Fibroblast of skin of left biceps (primary cell): ENCODE measurements at places on chromosomes 12 and 14.

DNA sequence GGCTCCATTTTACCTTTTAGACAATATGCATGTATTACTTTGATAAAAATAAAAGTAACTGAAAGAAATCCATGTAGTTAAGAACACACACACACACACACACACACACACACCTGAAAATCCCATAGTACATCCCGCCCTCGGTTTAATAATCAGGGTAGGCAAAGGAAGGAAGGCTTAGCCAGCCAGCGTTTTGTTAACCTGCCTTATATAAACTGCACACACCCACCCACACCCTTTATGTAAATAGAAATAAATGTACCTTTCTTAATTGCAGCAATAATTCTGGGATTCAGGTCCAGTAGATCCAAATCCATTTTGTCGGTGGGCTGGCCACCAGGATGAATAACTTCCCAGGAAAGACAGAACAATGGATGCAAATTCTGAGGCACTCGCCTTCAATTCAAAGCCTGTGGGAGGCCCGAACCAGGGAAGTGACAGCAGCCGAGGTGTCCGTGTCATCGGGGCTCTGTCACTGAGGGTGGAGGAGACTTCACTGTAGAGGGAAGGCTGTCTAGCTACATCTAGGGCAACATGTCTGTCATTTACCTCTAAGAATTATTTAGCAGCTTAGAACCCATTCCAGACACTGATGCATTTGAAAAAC is 4.4 kb downstream of the XRCC3 start:
- DNase-seq = no peak

DNA sequence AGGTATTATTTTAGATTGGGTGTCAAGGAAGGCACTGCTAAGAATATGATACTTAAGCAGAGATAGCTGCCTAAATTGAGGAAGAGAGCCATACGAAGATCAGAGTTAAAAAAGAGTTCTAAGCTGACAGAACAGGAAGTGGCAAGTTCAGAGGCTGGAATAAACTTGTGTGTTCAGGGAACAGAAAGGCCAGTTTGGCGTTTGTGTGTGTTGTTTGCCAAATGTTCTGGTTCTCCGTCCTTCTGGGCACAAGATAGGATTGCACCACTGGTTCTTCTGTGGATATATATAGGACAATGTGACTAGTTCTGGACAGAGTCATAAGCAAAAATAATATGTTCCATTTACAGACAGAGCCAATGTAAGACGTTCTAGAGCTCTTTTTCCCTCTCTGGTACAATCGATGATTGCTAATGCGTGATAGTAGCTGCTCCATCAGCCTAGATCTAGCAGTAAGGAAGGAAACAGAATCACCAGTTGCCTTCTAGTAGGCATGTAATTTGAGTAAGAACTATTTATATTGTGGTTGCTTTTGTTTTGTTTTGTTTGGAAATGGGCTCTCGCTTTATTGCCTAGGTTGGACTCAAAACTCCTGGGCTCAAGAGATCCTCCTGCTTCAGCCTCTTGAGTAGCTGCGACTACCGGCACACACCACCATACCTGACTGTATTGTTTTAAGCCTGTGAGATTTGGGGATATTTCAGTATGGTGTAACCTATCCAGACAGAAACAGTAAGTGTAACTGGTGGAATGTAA is 7.4 kb downstream of the BBS10 start:
- DNase-seq = no peak

DNA sequence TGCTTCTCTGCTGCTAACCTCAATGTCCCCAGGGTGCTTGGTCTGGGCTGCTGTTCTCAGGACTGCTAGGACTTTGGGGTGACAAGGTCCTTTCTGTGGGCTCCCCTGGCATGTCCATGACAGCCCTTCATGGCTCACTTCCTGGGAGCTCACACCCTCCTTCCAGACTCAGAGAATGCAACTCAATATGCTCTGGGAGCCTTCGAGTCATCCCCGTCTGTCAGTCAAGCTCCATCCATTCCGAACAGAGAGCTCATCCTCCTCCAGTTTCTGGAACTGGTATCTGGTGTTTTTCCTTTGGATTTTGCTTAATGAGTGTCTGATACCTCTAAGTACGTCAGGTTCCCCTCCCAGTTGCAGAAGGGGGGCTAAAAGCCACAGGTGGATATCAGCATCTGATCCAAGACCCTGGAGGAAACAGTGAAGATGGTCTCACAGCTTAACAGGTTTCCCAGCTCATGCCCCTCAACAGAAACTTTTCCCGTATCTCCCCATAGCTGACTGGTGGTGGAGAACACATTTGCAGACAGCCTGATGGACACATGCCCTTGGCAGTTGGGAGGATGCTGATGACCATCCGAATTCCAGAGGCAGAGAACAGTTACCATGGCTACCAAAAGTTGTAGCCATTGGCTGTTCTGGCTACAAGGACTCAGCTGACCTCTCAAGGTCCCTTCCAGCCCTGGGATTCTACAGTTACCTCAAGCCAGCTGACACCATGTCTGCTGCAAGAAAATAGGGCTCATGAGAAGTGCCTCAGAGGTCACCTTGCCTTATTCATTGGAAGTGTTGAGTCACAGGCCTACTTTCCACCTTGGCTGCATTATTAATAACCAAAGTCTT is 9.5 kb upstream of the RAB35 start:
- no peak for DNase-seq

DNA sequence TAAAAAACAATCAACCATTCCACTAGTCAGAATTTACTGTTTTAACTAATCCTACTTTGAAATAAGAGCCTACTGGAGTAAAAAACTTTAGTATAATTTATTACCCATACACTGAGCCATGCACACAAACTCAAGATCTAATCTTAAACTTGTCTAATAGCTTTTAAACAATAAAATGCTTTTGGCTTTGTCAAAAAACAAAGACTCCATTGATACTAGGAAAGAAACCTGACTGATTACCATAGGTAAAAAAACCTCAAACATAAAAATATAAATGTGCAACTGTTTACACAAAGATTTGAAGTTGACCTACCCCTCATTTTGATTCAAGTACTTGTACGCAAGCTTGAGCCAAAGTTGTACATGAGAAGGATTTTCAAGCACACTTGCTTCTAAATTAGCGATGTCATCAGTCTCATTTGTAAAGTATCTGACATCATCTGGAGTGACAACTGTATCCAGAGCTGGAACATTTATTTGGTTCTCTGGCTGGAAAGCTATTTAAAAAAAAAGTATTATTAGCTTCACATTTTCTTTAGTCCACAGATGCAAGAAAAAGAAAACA is 36.1 kb downstream of the ZFC3H1 start:
- DNase-seq = no peak

GRCh38 chr12:121023799-121024198 is 7.5 kb upstream of the C12orf43 start:
- no peak for DNase-seq

DNA sequence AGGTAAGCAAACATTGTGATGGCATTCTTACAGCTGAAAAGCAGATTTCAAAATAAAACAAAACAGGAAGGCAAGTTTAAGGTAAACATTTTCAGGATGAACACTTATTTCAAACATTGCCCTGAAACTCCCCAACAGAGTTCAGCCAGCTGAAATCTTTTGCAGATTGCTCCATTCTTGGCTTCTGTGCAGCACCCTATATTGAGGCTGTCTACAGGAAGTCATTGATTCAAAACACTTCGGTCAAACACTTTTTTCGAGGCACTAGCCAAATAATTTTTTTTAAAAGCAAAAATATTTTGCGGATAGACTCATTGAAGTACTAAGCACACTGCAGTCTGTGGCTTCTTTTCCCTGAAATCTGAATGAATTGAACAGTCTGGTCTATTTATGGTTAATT is 318.1 kb upstream of the PDE3A start:
- peak; percentile 43 for DNase-seq

GRCh38 chr12:18919871-18920511 is 182.1 kb downstream of the CAPZA3 start:
- no peak for DNase-seq

GRCh38 chr14:105390849-105391500 is 7.4 kb upstream of the TEX22 start:
- DNase-seq = no peak

DNA sequence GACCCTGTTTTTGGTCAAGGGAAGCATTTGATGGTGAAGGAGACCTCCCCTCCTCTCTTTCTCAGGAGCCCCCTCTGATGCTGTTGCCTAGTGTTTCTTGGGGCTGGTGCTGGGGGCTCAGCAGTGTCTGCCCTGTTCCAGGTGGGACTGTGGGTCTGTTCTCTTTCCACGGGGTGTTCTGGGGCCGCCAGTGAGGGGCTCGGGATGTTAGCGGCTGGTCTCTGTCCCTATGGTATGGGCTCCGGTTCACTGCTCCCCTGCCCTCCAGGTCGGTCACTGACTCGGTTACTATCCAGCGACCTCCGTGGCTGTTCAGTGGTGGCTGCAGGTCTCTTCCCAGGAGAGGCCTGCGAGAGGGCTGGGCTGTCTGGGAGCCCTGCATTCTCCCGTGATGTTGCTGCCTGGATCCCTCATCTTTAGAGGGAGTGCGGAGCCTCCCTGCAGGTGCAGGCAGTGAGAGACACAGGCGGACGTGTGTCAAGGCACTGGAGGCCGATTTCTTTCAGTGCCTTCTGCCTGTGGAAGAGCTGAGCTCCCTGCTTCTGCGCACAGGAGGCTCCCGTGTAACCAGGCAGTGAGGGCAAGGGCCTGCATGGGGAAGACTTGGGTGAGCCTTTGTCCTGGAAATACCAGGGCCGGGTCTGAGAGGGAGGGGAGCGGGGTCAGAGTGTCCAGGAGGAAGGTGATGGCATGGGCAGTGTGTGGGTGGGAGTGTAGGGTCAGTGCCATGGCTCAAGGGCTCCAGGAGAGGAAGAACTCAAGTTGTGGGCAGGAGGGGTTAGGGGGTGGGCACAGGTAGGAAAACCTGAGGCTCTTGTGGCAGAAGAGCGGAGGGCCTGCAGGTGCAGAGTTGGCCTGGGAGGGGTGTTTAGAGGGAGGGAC is 362.6 kb downstream of the TMEM121 start:
- DNase-seq = no peak

DNA sequence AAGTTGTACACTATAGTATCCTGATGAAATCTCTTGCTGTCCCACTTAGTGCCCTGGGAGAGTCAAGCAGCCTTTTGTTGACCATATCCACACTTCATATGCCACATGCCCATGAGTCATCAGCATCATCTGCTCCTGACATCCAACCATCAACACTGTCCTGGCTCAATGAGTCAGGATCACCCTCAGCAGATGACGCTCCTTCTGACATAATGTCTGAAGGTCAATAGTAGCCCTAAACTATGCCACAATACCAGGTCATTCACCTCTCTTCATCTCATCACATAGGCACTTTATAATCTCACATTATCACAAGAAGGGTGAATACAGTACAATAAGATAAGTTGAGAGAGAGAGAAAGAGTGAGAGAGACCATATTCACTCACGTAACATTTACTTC is 369.0 kb upstream of the FAR2 start:
- DNase-seq = no peak

GRCh38 chr12:99131751-99132199 is 486.7 kb downstream of the APAF1 start:
- no peak for DNase-seq

- no peak for DNase-seq
Observed at GRCh38 chr12:132841151-132841550, 12.5 kb upstream of the GOLGA3 start.

DNA sequence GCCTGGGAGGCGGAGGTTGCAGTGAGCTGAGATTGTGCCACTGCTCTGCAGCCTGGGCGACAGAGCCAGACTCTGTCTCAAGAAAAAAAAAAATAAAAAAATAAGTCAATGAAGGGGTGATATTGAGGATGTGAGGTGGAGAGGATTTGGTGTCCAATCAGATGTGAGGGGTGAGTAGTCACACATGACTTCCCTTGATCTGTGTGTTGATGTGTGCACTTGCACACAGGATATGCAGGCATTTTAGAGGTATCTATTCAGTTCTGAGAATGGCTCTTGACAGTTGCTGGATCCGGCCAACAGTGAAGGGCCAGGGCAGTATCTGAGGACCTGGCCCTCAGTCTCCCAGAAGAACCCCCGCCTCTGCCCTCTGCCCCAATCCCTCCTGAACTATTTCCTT is 7.8 kb upstream of the SP7 start:
- DNase-seq = no peak

- no peak for DNase-seq
Observed at GRCh38 chr12:96988919-96989318, 81.9 kb downstream of the NEDD1 start.

DNA sequence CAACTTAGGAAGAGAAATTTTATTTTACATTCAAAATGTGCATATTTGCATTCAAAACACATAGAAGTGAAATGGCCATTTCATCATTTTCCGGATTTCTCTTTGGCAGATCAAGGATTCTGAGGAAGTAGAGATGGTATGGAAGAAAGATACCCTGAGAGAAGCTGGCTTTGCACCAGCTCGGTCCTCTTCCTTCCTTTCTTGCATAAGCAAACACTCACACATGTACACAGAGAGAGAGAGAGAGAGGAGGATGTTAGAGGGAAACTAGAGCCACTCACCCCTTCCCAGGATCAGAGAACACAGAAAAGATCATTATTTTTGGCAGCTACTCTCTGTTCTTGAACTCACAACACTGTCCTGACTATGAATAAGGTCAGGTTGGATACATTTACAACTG is 15.6 kb upstream of the PLEKHD1 start:
- DNase-seq = no peak

GRCh38 chr12:102425109-102426039 is 55.0 kb downstream of the IGF1 start:
- DNase-seq = no peak

- DNase-seq = no peak
Observed at GRCh38 chr12:103382736-103383346, 112.9 kb downstream of the C12orf42 start.

GRCh38 chr12:15411842-15412241 is 89.5 kb downstream of the PTPRO start:
- DNase-seq = no peak

- DNase-seq = no peak
Observed at GRCh38 chr12:64631197-64631596, 20.9 kb downstream of the RASSF3 start.

- peak; percentile 68 for DNase-seq
Observed at GRCh38 chr12:95623554-95624170, 72.4 kb upstream of the USP44 start.

GRCh38 chr12:53076461-53076860 is 2.7 kb downstream of the SPRYD3 start:
- DNase-seq = no peak

DNA sequence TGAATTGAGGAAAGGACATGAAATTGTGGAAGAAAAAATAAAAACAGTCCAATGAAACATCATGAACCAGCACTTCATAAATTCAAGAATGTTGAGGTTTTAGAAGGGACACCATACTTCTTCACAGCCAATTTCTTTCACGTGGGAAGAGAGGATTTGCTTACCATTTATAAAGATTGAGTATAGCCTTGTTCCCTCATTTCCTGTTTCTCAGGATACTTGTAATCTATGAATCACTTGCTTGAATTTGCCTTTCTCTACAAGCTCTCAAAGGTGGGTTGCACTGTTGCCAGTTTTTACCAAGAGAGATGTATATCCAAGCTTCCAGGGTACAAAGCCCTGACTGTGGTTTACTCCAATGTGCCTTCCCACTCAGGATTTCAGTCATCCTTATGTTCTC is 116.1 kb downstream of the DUSP6 start:
- no peak for DNase-seq

DNA sequence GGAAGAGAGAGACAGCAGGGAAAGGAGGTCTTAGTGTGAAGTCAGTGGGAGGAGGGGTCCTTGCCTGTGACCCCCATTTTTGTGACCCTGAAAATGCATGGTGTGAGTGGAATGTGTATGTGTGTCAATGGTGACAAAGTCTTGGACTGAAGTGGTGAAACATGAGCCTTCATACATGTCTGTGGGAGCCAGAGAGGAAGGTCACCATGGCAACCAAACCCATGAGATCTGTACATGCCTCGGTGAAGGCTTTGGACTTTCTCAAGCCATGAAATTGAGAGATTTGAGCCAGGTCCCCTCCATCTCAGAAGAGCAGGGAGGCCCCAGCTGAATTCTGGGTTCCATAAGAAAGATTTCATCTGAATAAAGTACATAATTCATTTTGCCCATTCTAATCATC is 108.7 kb downstream of the TTC8 start:
- DNase-seq = no peak
